ENCODE measurements at places on chromosomes 2 and 18.

DNA sequence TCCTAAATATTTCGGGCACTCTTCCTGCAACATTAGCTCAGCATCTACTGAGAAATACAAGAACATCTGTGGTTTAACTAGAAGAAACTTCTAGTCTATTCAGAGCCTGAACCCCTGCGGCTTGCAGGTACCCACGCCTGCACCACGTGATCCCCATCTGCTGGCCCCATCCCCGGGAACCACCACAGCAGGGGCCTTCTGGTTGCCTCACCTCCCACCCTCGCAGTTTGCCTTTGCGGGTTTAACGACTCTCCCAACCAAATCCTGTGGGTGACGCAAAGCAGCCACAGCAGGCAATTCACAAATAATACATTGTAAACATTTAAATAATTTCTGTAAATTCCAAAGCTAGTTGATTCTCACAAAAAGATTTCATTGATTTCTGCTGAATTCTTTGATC is 90.2 kb upstream of the TMEM18 start:
- DNase-seq = no peak

DNA sequence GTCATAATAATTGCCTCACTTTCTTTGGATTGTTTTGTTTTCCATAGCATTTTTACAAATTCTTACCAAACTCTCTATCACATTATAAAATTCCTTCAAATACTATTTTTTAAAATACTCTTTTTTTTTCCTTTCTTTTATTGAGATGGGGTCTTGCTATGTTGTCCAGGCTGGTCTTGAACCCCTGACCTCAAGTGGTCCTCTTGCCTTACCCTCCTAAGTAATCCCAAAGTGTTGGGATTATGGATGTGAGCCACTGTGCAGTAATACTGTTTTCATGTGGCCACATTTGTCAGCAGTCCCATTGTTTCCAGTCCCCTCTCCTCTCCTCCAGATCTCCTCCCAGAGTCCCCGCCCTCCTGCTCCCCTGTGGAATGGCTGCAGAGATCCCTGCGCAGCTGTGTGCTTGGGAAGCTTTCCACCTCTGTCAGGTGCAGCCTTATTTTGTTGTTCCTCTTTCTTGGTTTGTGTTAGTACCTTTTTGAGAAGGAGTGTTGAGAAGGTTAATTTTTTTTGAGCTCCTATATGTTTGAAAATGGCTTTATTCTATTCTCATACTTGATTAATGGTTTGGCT is 227.3 kb downstream of the LOXHD1 start:
- DNase-seq = no peak

DNA sequence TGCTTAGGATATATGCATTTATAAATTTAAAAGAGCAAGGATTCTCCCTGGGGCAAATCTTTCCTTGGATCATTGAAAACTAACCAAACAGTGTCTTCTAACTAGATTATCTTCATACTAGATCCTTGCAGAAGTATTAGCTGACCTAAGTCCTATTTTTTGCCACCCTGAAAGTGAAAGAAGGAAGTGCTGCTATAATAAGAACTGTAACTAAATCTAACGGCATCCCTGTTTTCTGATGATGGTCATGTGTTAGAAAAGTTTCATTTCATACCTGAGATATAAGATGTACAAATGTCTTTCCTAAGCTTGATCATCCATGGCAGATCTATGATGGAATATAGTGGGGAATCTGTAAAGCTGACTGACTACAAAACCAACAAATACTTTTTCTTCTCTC is 102.7 kb downstream of the MAP2 start:
- DNase-seq = peak; percentile 24

GRCh38 chr2:48207851-48208250 is 301.6 kb upstream of the FBXO11 start:
- DNase-seq = no peak

- no peak for DNase-seq
Measured at GRCh38 chr18:7585276-7585670, 18.2 kb downstream of the PTPRM start.

DNA sequence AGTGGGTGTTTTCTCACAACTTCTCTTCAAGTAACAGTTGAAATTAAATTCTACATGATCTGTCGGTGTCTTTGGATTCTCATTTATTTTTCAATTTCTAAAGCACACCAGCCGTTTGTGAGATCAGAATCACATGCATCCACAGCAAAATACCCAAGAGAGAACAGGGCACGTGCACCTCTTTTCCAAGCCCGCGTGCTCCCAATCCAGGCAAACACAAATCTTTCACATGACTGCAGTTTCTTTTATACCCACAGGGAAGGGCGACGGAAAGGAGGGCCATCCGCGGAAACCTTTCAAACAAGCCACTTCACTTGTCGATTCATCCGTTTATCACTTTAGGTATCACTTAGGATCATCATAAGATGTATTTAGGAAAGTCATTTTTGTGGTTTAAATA is 13.0 kb upstream of the DAPL1 start:
- no peak for DNase-seq

DNA sequence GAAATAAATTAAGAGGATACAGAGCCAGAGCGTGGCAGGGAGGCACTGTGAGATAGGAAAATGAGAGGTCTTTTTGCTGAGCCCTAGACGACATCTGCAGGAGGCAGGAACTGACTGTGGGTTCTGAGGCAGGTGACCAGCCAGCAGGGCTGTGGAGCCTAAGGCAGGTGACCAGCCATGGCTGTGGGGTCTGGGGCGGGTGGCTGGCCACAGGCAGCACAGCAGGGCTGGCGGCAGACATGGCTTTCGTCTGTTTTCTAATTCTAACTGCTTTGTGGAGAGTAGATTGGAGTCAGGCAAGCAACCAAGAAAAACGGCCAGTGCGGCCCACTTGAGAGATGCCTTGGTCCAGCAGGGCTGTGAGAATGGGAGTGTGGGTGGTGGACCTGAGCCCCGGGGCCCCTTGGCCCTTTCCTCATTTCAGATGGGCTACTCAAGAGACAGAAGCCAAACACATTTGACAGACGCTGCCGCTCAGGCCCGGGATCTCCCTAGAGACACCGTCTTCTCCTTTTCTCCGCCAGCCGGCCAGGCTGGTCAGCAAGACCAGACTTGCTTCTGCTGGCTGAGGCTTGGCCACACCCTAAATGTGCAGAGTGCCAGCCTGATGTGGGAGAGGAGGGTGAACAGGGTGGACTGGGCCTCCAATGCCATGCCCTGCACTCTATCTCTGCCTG is 19.7 kb upstream of the GNAL start:
- no peak for DNase-seq

DNA sequence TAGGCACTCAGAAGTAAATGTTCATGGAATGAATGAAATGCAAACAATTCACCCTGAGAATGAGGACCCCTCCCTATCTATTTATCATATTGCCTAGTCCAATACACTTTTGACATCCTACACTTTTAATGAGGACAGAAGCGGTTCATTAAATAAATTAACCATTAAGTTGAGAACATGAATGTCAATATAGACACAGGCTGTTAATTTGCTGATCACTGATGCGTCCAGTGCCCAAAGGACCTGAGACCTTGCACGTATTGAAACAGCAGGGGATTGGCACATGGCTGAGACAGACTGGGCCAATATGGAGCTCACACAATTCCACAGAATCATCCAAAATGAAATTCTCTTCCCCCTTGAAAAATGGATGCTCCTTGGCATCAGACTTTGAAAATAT is 430.0 kb downstream of the SLC4A3 start:
- no peak for DNase-seq

DNA sequence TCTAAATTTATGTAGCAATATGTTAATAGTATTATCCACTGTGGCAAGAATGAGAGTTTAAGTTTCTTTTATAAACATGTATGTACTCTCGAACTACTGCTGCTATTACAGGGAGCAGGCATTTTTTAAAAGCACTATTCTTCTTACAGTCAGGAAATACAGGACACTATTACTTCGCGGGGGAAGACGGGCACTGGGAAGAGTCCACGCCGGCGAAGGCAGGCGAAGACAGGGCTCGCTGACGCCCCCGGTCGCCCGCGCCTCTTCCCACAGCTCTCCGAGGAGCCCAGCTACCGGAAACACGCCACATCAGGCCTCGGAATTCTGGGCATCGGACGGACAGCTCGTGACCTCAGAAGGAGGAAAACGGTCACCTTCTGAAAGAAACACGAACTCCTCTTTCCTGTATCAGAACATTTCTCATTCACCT is 90.2 kb downstream of the FAM161A start:
- peak; percentile 90 for DNase-seq

GRCh38 chr2:149132901-149133300 is 94.4 kb downstream of the LYPD6B start:
- no peak for DNase-seq

DNA sequence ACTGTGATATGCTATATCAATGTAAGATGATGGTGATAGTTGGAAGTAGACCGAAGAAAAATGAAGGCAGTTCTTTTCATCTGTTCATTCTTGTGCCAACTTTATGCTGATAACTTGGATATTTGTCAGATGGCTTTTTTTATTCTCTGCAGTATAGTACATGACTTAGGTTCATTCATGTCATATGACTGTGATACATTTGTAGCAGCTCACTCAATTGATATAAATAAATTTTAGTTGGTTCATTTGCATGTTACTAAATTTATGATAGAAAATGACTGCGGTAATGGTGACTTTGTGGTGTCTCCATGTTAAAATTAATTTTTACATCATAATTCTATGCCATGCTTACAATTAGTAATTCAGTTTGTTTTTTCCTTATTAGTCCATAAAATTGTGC is 7.1 kb downstream of the UBXN2A start:
- no peak for DNase-seq

DNA sequence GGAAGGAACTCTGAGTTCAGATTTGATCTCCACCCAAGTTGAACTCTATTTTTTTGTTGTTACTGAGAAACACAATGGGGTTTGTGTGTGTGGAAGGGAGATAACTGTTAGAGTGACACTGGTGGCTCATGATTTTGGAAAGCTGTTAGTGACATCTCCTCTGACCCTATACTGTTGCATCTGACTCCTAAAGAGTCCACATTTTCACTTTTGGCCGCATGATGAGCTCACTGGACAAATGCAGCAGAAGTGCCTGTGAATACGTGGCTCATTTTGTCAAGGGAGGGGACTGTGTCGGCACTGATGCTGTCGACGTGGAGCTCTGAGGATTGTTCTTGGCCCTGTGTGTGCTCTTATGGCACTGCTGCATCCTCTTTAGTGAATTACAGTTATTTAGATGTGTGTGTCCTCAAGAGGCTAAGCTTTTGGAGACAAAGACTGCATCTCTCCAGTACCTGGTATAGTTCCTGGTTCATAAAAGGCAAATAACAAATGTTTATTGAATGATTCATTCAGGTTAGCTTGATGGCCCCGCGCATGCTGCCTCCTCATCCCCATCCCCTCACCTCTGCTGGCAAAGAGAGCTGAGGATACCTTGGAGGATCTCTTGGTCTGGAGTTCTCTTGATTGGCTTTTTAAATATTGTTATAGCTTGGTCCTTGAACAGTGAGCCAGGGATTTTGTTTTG is 135.4 kb downstream of the PHLPP1 start:
- DNase-seq = no peak

DNA sequence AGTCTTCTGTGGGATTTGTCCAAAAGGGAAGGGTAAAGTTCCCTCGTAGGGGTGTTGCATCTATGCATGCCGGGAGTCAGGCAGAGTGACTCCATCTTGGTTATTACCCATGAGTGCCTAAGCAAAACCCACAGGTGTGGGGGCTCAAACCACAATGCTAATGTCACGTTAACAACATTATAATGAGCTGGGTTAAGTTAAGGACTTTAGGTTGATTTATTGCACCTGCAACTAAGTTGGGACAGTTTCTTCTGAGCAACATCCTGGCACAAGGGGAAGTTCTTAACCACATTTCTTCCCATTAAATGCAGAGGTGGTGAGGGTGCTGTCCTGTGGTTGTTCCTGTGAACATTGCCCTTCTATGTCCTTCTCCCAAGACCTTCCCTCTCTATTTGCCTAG is 1596.8 kb upstream of the SLC39A10 start:
- DNase-seq = no peak

- DNase-seq = peak; percentile 38
Measured at GRCh38 chr18:42052122-42052708, 97.2 kb downstream of the PIK3C3 start.

DNA sequence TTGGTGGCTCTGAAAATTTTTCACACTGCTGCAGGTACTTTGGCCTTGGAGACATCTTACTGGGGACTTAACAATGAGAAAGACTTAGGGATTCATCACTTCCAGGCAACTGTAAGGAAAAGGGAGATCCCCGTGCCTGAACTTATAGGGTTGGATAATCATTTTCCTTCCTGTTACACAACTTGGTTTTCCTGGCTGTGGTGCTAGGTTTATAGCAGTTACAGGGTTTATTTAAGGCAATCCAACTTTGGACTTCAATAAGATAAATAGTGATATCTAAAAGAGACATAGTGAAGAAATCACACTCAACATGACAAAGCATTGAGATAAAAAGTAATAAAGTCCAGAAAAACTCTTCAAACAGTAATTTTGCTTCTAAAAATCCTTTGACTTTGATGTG is 70.2 kb upstream of the RAPH1 start:
- no peak for DNase-seq

DNA sequence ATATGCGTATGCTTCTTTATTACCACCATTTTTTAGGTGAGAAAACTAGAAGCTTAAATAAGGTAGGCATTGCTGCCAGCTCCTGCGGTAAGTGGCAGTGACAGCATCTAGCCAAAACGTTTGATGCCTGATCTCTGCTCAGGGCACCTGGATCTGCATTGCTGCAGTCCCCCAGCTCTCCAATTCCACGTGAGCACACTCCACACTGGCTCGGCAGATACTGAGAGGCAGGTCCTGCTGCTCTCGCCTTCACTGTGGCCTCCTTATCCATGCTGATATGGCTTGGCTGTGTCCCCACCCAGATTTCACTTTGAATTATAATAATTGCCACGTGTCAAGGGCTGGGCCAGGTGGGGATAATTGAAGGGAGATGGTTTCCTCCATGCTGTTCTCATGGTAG is 160.9 kb downstream of the CTIF start:
- no peak for DNase-seq

DNA sequence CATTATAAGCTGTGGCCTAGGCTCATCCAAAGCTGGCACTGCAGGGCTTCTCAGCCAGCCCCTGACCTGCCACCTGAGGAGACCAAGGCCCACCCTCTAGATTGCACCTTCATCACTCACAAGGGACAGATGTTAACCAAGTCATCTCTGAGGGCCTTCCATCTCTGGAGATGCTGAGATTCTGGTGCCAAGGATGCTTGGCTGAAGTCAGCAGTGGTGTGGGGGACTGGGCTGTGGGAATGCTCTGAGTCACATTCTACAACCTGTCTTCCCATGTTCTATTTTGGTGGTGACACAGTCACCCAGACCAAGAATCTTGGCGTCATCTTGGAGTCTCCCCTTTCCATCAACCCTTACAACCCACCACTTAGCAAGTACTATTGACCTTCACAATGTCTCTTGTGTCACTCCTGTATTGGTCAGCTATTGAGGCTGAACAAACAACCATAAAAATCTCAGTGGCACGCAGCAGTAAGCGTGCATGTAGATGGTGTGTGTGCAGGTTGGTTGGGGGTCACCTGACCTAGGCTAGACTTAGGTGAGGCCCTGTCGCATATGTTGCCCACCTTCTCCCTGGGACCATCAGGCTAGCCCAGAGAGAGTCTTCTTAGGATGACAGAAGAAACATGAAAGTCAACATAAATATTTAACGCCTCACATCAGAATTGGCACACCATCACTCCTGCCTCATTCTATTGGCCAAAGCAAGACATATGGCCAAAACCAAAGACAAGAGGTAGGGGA is 135.0 kb downstream of the SMAD7 start:
- peak; percentile 66 for DNase-seq

GRCh38 chr2:64062840-64063239 is 43.6 kb upstream of the VPS54 start:
- DNase-seq = peak; percentile 54

Data from EH (cell line).